Vagina (tissue), 2 donors: ENCODE measurements at places on chromosomes 12 and 14.

DNA sequence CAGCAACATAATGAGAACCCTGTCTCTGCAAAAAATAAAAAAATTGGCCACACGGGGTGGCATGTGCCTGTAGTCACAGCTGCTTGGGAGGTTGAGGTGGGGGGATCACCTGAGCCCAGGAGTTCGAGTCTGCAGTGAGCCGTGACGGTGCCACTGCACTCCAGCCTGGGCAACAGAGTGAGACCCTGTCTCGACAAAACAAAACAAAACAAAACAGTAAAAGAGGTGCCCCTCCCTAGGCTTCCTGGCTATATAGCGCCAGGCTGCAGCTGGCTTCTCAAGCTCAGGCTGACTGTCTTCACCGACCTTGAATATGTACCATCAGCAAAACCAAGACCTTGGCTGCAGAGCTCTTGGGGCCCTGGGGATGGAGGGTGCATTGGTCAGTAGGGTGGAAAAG, 29.4 kb downstream of the TSPAN9 start:
- no peak for DNase-seq

DNA sequence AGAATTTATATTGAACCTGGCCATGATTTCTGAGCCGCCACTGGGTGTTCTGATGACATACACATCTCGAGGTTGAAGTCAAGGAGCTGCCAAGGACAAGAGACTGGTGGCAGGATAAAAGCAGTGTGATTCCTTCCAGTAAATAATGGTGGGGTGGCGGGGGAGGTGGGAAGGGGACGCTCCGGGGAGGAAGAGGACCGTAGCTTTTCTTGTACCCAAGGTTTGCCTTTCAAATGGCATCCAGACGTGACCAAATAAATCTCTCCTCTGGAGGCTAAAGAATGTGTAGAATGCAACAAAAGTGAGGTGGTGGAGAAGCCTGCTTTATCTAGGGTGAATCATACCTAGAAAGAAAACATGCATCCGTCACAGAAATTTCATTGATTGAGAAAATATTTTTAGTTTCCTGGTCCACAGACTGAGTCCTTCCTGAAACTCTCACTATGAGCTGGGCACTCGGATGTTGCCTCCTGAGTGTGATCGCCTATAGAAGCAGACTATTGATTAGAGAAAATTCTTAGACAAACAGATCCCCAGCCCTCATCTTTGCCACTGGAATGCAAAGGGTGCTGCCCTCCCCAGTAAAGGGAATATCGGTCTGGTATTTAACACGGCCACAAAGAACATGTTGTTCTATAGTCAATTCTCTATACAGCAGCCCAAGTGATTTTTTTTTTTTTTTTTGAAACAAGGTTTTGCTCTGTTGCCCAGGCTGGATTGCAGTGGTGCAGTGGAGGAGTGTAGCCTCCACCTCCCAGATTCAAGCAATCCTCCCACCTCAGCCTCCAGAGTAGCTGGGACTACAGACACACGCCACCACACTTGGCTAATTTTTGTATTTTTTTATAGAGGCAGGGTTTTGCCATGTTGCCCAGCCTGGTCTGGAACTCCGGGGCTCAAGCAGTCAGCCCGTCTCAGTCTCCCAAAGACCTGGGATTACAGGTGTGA, 112.1 kb downstream of the DPF3 start:
- DNase-seq, result peak; percentile 56

- DNase-seq, result no peak
Observed at GRCh38 chr12:79444089-79444488, 246.7 kb downstream of the PAWR start.

DNA sequence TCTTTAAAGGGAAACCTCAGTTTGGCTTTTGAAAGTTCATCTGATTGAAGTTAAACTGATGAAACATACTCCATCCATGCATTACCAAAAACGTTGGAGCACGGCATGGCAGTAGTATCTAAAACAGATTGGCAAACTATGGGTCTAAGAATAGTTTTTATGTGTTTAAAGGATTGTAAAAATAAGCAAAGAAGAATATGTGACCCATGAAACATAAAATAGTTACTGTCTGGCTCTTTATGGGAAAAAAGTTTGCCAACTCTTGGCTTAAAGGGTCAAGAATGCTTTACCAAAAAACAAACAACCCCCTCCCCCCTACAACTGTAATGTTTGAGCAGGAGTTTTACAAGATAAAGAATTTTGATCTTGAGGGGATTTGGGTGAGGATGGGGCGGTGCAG, 32.6 kb downstream of the TRAF3 start:
- no peak for DNase-seq

- no peak for DNase-seq
Observed at GRCh38 chr14:50113381-50114035, 2.9 kb downstream of the VCPKMT start.

DNA sequence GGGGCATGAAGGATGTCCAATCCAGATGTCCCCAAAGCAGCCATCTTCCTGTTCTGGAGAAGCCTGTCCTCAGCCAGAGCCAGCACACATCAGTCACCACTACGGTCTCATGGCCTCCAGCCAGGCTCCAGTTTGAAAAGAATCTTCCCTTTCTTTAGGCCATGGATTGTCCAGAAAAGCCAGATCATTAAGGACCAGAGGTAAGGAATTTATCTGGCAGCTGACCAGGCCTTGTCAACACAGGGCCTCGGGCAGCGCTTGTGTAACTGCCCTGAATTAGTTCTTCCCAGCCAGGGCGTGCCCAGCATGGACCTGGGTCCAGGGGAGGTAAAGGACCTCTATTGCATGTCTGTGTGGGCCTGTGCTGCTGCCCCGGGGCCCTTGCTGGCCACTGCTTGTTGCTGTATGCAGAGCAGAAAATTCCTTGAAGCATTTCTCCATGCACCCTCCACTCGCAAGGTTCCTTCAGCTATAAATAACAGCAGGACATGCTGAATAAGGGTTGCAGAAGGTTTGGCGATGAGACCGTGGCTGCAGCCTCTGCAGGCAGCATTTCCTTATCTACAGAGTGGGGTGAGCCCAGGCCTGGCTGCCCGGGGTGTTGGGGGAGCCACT, 21.7 kb upstream of the VPS37B start:
- DNase-seq, result no peak
